ENCODE measurements at places on chromosomes 16 and 17.

DNA sequence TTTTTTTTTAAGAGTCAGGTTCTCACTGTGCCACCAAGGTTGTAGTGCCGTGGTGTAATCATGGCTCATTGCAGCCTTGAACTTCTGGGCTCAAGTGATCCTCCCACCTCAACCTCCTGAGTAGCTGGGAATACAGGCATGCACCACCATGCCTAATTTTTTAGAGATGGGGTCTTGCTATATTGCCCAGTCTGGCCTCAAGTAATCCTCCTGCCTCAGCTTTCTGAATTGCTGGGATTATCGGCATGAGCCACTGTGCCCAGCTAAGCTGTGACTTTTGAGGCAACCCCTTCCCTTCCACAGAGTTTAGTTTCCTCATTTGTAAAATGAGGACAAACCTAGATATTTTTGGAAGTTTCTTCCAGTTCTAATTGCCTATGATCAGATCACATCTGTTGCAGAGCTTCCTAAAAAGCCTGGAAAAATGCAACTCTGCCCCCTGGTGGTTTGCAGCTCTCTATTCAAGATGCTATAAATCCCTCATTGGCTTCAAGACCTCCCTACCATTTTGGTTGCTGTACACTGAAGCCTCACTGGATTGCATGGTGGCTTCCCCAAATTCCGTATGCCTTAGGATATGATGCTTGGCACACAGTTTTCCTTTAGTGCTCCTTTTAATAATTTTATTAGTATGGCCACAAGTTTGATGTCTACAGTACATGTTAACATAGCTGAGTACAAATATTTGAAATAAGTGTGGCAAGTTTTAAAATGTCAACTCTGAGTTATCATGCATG, 19.3 kb downstream of the GDE1 start:
- no peak for DNase-seq

GRCh38 chr16:67919622-67920221, 11.9 kb downstream of the CTRL start:
- DNase-seq = no peak

- DNase-seq = no peak
Observed at GRCh38 chr17:32103476-32104113, 38.7 kb upstream of the RHOT1 start.

DNA sequence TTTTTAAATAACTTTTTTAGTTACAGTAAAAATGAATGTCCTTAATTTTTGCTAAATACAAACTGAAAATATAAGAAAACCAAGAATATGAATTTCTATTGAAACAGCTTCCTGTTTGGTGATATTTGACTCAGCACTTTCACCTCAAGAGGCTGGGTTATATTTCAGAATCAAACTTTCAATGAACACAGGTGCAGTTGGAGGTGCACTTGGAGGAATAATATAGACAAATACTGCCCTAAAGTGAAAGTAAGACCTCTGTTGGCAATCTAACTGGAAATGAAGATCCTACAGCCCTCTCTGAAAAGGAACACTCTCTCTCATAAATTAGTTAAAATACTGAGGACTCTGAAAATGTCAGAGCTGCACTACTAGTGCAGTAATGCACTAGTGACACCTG, 106.2 kb downstream of the BRIP1 start:
- DNase-seq = no peak

DNA sequence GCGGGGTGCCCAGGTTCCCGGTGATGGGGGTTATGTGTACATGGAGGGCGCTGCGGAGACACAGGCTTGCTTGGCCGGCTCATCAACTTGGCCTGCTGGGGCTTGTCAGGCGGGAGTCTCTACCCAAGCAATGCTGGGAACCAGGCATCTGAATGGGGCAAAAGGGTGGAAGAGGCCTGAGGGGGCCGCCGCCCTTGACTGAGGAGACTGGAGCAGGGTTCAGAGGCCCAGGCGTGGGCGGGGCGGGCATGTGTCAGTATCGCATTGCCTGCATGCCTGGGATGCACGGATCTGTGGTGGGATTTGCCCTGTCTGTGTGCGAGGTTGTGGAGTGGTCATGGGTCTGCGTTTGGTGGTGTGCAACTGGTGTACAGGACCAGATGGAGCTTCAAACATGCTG, 21.1 kb downstream of the ARHGAP23 start:
- no peak for DNase-seq

DNA sequence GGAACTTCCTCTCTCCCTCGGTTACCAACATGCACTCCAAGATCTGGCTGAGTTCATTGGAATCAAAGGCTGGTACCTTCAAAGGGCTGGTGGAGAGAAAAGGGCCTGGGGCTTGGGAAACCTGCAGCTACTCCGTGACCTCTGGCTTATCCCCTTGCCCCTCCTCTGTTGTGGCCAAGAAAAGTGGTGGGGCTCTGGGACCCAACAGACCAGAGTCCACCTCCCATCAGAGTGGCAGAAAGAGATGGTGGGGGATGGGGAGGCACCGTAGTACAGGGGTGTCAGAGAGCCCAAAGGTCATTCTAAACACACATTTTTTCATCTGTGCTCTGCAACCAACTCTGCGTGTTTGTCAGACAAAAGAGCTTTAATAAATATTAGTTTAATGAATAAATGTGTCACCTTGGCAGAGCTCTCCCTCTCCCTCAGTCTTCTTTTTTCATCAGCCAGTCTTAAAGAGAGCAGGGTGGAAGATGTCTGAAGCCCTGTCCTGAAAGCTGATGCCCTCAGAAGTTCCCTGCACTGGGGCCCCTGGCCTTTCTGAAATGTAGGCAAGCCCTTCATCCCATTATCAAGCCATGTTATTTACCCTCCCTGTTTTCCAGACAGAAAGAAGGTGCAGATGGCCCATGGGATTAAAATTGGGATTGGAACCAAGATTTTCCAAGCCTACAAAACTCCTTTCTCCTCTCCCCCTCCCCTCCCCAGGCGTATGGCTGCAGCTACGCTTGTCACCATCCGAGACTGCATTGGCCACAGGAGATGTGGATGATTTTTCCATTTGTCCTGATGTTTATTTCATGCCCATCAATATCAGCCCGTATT, 227.3 kb downstream of the CCDC182 start:
- no peak for DNase-seq

DNA sequence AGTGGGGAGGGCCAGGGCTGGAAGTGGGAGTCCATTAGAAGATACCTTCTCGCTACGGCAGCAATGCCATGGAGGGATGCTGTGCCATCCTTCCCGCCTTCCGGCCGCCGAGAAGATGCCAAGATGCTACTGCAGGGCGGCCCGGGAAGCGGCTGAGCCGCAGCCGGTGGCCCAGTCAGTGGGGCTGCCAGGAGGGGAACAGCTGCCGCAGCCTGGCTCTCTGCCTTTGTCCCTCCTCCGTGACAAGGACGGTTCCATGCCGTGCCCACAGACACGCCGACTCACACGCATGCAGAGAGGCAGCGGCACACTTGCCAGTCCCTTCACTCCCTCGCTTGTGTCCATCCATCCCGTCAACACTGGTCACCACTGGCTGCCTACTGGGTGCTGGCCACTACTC, 20.2 kb upstream of the NCBP3 start:
- DNase-seq = no peak

GRCh38 chr17:77391668-77392375, 251.1 kb downstream of the SEC14L1 start:
- no peak for DNase-seq

GRCh38 chr17:10290041-10290440, 82.8 kb downstream of the MYH13 start:
- no peak for DNase-seq

GRCh38 chr17:35655303-35655702, 68.2 kb downstream of the AP2B1 start:
- no peak for DNase-seq

- DNase-seq = no peak
Observed at GRCh38 chr17:81020767-81021497, 14.0 kb upstream of the BAIAP2 start.

DNA sequence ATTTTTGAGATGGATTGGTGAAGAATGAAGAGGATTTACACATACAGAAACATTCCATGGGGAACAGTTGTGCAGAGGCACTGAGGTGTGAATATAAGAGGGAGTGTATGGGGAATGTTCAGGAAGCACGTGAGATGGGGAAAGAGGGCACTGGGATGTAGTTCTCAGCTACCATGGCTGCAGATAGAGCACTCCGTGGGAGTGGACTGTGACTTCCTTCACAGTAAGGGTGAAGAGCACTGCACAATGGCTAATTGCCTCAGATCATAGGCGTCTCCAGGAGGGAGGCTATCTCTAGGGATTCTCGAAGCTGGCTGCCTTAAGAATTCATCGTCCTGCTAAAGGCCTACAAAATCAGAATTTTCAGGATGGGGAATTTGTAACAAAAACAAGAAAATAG, 7.0 kb downstream of the YPEL2 start:
- no peak for DNase-seq

DNA sequence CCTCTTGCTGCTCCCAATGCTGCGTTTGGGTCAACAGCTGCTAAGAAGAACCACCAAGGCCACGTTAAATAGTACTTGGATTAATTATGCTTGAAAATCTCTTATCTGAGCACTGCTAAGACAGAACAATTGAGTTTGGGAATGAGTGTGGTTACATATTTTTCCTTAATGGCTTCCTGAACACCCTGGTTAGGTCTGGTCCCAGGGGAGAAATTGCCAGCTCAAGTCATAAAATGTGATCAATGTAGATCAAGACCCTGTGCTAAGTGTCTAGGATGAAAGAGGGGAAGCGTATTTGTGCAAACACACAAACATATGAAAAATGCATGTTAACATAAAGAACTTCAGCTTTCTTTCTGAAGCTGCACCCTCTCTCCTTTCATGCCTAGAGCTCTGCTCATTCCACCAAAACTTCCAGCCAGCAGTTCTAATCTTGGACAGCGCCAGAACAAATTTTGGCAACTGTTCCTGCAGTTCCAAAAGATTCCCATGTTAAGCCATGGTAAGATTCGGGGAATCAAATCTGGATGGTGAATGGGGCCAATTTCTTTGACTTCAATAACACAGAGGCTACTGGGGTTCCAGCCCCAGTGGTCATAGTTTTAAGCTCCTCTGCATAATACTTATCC, 72.0 kb downstream of the ZFHX3 start:
- DNase-seq = no peak

- DNase-seq = no peak
Observed at GRCh38 chr17:27778183-27778582, 22.1 kb downstream of the NOS2 start.

DNA sequence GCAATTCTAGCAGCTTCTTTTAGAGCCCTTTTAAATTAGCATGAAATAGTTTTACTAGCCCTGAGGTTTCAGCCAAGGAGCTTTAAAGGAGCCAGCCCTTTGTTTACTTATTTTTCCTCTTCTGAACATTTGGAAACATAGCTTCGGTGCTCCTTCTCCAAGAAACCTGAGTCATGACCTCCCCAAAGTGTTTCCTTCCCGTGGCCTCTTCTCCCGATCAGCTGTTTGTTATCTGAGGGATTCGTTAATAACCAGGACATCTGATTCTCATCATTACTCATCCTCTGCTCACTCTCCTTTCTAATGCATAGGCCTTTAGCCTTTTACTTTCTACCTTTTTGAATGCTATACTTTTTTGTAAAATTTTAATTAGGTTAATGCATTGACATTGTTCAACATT, 204.5 kb downstream of the WWOX start:
- no peak for DNase-seq

- DNase-seq = no peak
Observed at GRCh38 chr17:21250854-21251253, 2.4 kb downstream of the NATD1 start.

- DNase-seq = no peak
Observed at GRCh38 chr16:17926866-17927399, 409.6 kb downstream of the NPIPA8 start.

DNA sequence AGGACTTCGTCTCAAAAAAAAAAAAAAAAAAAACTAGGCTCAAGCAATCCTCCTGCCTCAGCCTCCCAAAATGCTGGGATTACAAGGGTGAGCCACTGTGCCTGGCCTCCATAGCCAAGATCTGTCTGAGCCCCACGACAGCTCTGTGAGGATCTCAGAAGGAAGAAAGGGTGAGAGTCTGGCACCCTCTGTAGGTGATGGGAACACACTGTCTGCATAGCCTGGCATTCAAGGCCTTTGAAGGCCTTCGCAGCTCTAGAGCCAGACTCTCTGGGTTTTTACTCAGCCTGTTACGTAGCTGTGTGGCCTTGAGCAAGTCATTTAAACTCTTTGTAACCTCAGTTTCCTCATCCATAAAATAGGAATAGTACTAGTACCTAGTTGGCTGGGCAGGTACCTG, 6.3 kb upstream of the XPO6 start:
- no peak for DNase-seq

GRCh38 chr17:74028354-74029116, 174.9 kb upstream of the RPL38 start:
- no peak for DNase-seq

DNA sequence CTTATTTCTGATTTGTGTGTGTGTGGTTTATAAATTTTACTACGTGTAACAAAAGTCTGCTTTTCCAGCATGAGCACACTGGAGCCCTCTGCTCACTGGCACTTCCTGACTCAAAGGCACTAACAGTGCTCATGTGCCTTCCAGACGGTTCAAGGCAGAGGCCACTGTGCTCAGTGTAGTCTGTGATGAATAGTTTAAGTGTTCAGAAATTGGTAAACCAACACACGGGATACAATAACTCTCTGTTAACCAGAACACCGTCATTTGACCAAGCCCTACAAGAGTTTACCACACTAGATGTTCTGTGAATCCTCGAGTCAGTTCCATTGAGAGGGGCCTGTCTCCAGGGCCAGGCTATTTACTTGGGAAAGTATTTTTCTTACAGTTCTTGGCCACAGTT, 191.9 kb downstream of the MRTFB start:
- DNase-seq = no peak

GRCh38 chr16:66635406-66635805, 30.9 kb downstream of the CMTM3 start:
- no peak for DNase-seq

- no peak for DNase-seq
Observed at GRCh38 chr17:69812240-69812837, 262.7 kb upstream of the KCNJ16 start.

GRCh38 chr16:55508271-55508921, 476 bp upstream of the LPCAT2 start:
- no peak for DNase-seq

DNA sequence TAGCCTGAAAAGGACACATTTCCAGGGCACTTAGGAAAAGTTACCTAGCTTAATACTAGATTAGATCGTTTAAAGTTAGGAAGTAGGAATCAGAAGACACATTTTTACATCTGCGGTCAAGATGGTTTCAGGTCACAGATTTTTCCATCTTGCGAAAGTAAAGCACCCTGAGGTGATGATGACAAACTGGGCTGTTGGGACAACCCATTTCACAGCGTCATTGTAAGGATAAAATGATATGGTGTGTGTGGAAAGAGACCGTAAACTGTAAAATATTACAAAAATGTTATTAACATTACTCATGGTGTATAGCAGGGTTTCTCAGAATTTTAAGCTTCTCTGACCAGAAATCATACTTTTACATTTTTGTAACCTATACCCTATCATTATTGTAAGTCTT, 10.1 kb upstream of the MAP2K6 start:
- DNase-seq = no peak

Data from glomerular endothelial cell (primary cell).